ENCODE measurements at places on chromosomes 6 and 20.

- DNase-seq: no peak
Measured at GRCh38 chr20:45893831-45894230, 2.7 kb downstream of the CTSA start.

DNA sequence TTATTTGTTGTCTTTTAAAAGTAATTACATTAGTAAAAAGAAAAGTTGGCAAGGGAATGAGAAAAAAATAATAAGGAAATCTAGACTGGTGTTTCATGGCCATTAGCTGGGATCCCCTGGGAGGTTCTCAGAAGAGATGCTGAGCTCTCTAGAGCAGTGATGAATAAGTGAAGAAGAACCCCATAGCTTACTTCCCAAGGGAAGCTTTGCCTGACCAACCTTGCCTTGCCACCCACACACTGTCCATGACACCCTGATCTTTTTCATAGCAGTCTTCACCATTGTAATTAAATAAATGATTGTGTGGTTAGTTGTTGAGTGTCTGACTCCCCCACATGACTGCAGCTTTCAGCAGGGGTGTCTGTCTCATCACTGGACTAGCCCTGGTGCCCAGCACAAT is 5.9 kb downstream of the C6orf163 start:
- no peak for DNase-seq

GRCh38 chr6:30163090-30163917 is at the start of gene TRIM15:
Gene TRIM15, plus strand, starts transcription at chr6:30163546. Its CDS starts 139 bp downstream, at chr6:30163685.
- DNase-seq: no peak

GRCh38 chr6:132483779-132484679 is 28.9 kb downstream of the STX7 start:
- no peak for DNase-seq

- no peak for DNase-seq
Measured at GRCh38 chr6:164859816-164860215, 449.6 kb downstream of the C6orf118 start.

DNA sequence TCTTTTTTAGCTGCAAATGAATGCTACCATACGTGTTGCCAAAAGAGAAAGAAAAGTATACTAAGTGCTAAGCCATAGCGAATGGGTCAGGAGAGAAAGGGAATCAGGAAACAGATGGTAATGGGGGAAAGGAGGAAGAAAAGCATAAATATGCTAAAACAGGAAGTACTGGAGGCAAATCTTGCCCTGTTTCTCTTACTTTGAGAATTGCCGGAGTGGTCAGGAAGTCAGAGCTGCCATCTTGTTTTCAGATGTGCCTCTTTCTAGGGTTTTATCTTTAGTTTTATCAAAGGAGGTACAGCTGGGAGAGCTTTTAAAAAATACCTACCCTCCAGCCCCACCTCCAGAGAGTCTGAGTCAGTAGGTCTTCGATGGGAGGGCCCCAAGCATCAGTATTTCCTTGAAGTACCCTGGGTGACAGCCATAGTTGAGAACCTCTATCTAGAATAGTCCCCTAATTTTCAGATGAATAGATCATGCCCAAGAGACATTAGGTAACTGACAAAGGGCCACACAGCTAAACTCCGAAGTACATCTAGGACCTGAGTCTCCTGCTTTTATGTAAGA is 193.3 kb downstream of the CLIC5 start:
- DNase-seq: no peak

DNA sequence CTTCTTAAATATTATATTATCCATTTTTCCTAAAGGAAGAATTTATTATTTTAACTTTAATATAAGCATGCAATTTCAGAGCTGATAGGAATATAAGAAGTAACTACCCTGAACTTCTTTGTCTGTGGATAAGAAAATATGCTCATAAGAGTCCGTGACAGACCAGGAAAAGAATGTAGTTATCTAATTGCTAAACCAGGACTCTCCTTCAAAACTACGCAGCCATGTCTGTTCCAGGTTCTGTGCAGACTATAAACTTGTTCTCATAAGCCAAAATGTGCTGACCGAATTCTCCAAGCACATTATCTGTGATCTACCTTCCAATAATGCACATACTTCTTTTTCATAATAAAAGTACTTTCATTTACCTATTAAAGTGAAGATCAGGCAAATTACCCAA is 116.5 kb downstream of the TRDN start:
- DNase-seq: no peak

DNA sequence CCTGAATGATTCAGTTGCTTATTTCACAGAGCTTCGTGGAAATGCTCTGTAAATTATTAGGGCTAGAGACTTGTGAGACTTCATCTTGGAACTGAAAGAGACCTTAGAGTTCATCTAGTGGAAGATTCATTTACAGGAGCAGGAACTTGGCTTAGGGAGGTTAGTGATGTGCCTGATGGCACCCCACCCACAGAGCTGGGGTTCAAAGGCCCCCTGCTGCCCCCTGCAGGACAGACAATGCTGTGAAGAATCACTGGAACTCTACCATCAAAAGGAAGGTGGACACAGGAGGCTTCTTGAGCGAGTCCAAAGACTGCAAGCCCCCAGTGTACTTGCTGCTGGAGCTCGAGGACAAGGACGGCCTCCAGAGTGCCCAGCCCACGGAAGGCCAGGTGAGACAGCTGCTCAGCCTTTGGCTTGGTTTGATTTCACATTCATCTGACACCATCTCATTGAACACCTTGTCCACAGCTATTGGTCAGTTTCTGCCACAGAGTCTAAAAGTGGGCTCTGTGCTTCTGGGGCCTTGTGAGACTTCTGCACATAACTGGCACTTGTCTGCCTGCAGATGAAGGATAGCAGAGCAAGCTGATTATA is 25.1 kb downstream of the MYBL2 start:
- no peak for DNase-seq

DNA sequence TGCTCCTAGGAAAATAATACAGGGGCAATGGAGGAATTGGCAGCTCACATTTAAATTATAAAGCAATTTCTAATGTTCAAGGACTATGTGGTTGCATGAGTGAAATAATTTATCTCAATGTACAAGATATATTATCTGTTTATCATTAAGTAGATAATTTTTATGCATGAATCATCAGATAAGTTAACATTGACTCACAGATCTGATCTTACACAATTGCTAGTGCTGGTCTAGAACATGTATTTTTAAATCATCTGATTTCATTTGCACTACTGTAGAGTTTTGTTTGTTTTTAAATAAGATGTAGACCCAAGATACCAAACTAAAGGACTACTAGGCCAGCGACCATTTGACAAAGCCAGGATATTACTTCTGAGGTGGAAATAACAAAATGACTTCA is 199.2 kb downstream of the BMP2 start:
- DNase-seq: no peak

DNA sequence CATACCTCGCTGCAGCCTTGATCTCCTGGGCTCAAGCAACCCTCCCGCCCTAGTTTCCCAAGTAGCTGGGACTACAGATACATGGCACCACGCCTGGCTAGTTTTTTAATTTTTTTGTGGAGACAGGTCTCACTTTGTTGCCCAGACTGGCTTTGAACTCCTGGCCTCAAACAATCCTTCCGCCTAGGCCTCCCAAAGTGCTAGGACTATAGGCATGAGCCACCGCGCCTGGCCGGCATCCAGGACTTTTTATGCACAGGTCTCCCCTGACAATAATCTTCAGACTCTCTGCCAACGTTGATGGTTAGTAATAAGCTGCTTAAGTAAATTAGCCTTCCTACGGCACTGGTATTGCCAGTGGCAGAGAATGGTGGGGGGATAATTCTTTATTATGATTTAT is 110.5 kb upstream of the MTHFD1L start:
- no peak for DNase-seq

- DNase-seq: no peak
Measured at GRCh38 chr6:137894779-137895385, 27.8 kb downstream of the TNFAIP3 start.

GRCh38 chr20:49894073-49894470 is 21.3 kb downstream of the SPATA2 start:
- no peak for DNase-seq

DNA sequence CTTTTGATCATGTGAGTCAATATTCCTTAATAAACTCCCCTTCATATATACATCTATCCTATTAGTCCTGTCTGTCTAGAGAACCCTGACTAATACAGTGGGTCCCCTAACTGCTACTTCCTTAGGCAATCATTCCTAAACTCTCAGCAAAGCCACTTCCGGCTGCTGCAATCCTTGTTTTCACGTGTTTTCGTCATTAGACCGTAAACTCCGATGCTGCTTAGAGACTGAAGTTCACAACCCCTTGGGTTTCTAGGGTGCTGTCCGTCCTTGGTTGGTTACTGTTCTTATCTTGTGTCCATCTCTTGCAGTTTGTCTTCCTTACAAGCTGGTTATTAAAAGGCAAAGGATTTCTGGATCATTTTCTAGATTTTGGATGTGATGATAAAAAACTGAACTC is 106.4 kb downstream of the GMPR start:
- DNase-seq: no peak

- DNase-seq: no peak
Measured at GRCh38 chr6:40409716-40410397, 177.3 kb downstream of the LRFN2 start.

Measured in SIG-M5 (cell line).